ENCODE measurements at places on chromosomes 3 and 15. TPM values are rescaled to one million over a fixed set of nuclear protein-coding genes. Genes with fewer than 3 reads are reported as not detected.

MORC1 gene
- not detected for total RNA-seq

PLA2G4E gene
- total RNA-seq, result not detected

GASK1A gene
- 0.85 TPM for total RNA-seq

IL5RA gene
- total RNA-seq, result not detected

TYRO3 gene
- total RNA-seq, result 4.3 TPM

ARPP21 gene
- total RNA-seq, result not detected

GFM1 gene
- 27.3 TPM for total RNA-seq

AGBL1 gene
- not detected for total RNA-seq

SMAD6 gene
- 31.3 TPM for total RNA-seq

SPRED1 gene
- 30.7 TPM for total RNA-seq

RHCG gene
- total RNA-seq, result 0.14 TPM

SAMMSON gene
- total RNA-seq, result not detected

SLC22A14 gene
- under 0.01 TPM for total RNA-seq

Measured in smooth muscle cell of bladder (primary cell).